ENCODE measurements at places on chromosomes 7 and 10.

DNA sequence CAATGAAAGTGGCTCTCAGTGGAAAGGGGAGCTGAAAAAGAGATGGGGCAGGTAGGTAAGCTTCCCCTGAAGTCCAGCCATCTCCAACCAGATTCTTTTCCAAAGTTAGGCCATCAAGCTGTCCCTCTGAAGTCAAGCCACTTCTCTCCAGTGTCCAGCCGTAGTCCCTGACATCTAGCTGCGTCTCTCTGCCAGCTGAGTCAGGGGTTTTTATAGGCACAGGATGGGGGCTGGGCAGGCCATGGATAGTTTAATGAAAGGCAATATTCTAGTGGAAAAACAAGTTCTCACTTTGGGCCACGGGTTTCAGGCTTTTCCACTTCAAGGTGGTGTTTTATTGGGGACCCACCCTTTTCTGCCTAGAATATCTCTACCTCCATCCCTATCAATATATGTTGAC lies 36.8 kb downstream of the AVL9 start:
- DNase-seq: no peak

- no peak for DNase-seq
These were observed 180.5 kb upstream of the PRSS58 start for GRCh38 chr7:142438235-142438922.

GRCh38 chr10:102106998-102107397 lies 13.2 kb downstream of the LDB1 start:
- DNase-seq: no peak

GRCh38 chr10:124009231-124010015 lies 84.0 kb downstream of the CHST15 start:
- no peak for DNase-seq

DNA sequence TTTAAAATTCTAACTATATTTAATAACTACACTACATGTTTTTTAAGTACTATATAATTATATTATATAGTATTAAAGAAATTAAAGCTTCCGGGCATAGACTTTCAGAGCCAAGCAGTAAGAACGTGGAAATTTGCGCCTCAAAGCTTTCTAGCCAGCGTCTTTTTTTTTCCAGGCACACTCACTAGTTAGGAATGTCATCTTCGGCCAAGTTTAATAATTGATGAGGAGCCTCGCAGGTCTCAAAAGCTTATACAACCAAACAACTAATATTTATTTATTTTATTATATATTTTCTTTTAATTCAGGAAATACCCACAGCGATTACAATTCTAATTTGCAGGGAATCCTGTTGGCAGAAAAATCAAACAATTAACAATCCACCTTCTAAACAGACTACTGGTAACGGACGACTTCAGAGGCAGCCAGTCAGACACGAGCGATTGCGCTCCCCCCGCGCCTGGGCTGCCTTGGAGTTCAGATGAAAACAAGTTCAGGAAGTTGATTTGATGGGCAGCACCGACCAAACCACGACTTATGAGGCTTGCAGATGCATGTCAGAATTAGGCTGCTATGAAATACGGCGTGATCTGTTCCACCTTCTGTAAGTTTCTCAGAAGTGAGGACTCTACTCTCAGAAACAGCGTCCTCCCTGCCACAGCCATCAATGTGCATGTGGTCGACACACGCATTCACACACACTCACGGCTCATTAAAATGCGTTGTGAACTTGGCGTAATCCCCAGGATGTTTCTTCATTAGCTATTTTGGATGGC lies 431.8 kb upstream of the MGMT start:
- DNase-seq: peak; percentile 7

GRCh38 chr7:134307320-134307719 lies 9.4 kb downstream of the SLC35B4 start:
- no peak for DNase-seq

- DNase-seq: no peak
These were observed 362.9 kb upstream of the NFE2L3 start for GRCh38 chr7:25788961-25789620.

All from T-helper 22 cell (primary cell).